D341Med (cell line): ENCODE measurements at places on chromosomes 3 and 15.

GRCh38 chr3:188296761-188297612 is 143.0 kb downstream of the LPP start:
- DNase-seq = no peak

GRCh38 chr3:69999140-70000027 is at the start of gene SAMMSON:
TSS of gene SAMMSON (plus strand) at chr3:69999733.
- DNase-seq = no peak

- no peak for DNase-seq
Measured at GRCh38 chr3:186260726-186261125, 101.3 kb downstream of the DGKG start.

DNA sequence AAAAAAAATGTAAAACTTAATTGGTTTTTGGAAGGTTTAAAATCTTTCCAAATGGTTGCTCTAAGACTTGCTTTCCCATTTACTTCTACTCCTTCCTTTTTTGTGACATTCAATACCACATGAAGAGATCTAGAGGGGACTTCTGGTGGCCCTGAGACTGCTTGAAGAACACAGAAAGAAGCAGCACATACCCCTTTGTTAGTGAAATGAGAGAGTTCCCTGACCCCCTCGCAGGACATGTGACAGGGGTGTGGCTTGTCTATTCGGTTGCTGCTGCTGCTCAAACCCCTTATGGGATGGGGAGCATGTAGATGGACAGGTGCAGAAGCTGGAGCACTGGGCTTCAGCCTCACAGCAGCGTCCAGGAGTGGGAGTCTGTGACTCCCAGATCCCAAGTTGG is 71.0 kb downstream of the ZMAT3 start:
- DNase-seq = no peak

DNA sequence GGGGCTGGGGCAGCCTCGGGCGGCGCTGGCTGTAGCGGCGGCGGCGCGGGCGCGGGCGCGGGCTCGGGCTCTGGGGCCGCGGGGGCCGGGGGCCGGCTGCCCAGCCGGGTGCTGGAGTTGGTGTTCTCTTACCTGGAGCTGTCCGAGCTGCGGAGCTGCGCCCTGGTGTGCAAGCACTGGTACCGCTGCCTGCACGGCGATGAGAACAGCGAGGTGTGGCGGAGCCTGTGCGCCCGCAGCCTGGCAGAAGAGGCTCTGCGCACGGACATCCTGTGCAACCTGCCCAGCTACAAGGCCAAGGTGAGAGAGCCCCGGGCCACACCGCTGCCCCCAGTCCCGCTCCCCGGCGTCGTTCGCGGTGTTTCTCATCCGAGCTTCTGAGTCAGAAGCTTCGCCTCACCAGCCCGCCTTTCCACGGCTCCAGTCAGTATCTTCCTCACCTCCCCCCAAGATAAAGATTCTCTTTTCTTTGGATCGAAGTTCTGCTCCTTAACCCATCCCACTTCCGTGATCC is 600 bp downstream of the FBXO45 start:
- DNase-seq = no peak

DNA sequence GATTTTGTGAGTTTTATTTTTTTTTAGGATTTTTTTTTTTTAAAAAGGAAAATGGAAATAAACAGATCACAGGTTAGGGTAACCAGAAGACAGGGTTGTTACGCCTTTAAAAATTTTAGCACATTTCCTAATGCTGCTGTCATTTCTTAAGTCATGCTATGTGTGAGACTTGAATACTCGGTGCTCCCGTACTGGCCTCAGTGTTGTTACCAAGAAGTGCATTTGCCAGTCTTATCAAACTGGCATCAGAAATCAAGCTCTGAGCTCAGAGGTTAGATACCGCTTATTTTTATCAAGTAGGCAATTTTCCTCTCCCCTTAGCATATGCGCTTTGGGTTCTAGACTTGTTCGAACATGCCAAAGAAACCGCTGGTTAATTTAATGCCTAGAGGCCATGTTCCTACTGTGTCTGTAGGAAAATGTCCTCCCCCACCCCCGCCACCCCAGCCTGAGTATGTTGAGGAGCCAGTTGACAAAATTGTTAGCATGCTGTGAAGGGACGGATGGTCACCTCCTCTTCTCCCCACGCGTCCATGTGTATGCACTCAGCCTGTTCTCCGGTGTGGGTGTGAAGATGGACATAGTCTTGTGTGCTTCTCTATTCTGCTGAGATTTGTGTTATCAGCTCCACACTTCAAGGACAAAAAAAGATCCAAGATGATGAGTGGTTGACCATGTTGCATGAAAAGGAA is 88.9 kb downstream of the ITPR1 start:
- no peak for DNase-seq

DNA sequence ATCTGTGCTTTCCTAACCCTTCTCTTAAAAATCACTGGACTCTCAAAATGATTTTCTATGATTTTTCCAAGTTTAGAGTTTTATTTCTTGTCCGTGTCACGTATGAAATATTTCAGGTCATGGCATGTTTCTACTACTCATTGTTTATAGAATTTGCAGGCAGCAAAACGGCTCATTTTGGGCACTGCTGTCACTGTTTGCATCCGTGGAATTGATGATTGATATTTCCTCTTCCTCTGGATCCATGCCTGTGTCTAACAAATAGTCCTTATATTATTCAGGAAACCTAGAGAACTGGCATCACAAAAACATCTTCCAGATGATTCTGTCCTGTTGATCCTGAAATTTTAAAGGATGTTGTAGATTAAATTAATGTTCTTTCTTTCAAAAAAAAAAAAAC is 47.6 kb downstream of the LARS2 start:
- DNase-seq = no peak

DNA sequence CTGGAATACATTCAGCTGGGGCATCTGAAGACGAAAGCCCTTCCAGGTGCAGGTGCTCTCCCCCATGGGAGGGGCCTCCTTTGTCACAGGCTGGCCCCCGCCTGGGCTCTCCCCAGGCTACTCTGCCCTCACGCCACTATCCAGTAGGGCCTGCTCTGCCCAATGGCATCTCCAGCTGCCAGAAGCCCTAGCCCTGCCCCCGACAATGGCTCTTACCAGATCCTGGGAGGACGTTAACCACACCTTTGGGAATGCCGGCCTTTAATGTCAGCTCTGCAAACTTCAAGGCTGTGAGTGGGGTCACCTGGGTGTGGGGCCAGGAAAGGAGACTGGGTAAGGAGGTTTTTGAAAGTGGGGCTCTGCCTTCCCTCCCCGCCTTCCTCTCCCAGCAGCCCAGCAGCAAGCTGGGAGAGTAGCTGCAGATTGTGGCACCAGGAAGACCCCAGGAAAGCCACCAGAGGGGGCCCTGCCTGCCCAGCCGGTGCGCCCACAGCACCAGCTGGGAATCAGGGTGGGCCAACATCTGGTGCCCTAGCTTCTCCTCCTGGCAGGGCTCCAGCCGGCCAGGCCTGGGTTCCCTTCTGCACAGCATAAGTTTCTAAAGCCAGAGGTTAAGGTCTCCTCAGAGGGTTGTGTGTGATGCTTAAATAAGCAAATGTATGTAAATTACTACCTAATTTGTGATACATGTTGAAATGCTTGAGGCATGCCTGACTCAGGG is 40.4 kb upstream of the SLC41A3 start:
- no peak for DNase-seq

- DNase-seq = no peak
Measured at GRCh38 chr3:139299261-139300132, 44.3 kb upstream of the MRPS22 start.

DNA sequence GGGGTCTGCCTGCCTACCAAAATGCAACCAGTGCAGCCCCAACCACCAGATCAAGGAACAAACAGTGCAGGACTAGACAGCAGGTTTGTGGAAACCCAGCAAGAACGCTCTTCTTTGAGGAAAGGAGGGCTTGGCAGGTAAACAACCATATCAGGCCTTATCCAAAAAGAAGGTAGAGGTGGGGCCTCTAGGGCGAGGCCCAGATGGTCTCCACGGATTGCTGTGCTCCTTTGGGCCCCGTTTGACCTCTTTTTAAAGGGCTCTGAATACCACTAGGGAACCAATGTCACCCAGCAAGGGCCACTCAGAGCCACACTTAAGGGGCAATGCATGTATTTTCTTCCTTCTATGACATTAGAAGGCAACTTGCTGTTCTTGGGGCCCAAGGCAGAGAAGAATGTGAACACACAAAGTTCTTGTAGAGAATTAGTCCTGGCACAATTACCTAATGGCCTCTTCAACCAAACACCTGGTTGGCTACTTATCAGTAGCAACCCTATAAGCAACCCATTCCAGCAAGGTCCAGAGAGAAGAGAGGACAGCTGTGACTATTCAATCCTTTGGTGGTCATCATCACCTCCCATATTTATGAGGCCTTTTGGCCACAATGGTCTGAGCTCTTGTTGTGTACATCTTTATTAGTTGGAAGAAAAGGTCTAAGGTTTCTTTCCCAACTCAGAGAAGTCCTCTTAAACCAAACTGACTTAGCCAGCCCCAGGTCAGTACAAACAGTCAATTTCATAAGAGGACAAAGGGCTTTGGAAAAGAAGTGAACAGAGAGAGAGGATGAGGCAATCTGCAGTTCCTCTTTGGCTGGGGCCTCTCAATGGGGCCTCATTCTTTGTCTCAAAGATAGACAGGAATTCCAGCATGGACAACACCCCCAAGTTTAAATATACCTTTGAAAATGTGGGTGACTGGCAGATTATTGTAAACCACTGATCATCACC is 36.0 kb downstream of the FOXP1 start:
- no peak for DNase-seq

GRCh38 chr3:43178891-43179366 is 73.0 kb upstream of the POMGNT2 start:
- no peak for DNase-seq

- no peak for DNase-seq
Measured at GRCh38 chr3:123847209-123847608, 36.9 kb downstream of the MYLK start.

- DNase-seq = no peak
Measured at GRCh38 chr3:61094608-61095007, 156.6 kb downstream of the FHIT start.

DNA sequence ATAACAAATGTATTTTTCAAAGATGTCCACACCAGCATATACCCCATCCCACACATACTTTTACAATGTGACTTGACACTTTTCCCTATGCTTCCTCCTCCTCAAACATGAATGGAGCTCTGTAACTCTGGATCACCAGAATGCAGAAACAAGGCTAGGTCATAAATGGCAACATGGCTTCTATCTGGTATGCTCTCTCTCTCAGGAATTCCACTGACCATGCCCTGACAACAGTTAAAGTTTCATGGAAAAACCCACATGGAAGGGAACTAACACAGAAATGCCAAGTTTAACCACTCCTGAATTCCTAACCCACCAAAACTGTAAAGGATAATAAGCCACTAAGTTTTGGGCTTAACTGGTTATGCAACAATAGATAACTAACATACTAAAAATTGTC is 19.9 kb downstream of the MYO9A start:
- DNase-seq = no peak

GRCh38 chr3:195005251-195005620 is 265.7 kb downstream of the XXYLT1 start:
- no peak for DNase-seq

DNA sequence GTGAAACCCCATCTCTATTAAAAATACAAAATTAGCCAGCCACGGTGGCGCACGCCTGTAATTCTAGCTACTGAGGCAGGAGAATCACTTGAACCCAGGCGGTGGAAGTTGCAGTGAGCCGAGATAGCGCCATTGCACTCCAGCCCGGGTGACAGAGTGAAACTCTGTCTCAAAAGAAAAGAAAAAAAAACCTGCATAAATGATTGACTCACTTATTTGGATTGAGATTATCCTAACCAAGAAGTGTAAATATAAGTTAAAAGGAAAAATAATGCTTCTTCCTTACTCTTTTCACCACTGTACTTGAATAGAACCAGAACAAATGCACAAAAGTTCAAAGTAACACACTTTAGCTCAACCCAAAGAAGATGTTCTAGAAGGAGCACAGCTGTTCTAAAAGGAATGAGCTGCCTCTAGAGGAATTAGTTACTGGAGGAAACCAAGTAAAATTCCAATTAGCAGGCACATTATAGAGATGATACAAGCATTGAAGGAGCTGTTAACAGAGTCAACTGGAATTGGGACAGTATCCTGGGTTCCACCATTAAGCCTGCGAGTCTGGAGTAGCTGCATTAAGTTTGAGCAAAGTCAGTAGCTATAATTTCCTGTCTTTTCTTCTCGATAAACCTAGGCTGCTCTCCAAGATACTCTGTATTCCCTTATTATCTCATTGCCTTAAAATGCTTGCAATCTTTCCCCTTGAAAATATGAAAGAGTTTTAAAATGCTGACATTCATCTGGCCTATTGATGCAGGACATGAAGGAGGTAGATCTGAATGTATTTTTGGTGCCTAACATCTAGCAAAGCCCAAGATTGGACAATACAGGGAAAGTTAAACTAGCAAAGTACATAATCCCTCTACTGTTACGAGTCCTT is 9.5 kb downstream of the MTHFS start:
- DNase-seq = no peak

- no peak for DNase-seq
Measured at GRCh38 chr3:190989218-190989617, 126.7 kb upstream of the GMNC start.

DNA sequence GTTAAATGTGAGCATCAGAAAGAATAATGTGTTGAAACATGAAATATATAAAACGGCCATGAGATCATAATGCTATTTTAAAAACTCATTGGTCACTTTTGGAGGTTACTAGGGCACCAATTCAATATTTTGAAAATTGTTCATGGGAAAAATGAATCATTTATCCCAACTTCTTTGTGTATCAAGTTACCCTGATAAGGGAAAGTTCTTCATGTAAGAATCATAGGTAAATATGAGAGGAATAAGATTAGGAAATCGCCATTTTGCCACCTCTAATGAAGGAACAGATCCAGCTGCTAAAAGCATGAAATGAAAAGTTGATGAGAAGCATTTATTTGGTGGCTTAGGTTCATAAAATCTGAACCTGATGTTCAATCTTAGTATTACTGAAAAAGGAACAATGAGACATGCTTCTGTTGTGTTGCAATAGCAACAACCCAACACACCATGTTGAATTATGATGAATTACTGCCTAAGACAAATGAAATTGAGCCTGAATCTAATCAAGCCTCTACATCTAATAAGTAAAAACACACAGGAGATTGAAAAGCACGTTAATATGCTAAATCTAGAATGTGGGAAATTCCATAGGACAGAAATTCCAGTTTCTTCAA is 32.5 kb downstream of the ABHD5 start:
- DNase-seq = no peak

- no peak for DNase-seq
Measured at GRCh38 chr3:174376346-174376745, 482.8 kb upstream of the NAALADL2 start.
